Mesothelial cell of epicardium (in vitro differentiated cells): ENCODE measurements at places on chromosomes 12 and 14. TPM values are rescaled to one million over a fixed set of nuclear protein-coding genes. Genes with fewer than 3 reads are reported as not detected.

DNA sequence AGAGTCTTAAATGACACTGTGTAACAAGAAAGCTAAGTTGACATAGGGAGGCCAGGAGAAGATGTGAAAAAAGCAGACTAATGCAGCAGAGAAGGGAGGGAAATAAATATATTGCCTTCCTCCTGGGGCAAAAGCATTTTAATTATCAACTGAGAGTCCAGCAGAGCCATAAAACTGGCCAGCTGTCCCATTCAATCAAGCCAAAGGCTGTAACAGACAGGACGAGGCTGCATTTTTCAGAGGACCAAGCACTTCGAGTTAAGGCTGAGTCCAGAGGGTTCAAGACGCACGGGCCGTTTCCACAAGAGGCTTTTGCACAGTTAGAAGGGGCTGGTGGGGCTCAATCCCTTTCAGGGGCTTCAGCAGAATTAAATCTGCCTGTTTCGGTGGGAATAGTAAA, 20.4 kb downstream of the MAP3K9 start:
- H3K4me1 ChIP-seq, result peaks cover 7% of the 10 kb centered on the region
- no peak overlapping the region for H3K27ac ChIP-seq
- no peak for DNase-seq
- no peak overlapping the region for H3K4me3 ChIP-seq

DNA sequence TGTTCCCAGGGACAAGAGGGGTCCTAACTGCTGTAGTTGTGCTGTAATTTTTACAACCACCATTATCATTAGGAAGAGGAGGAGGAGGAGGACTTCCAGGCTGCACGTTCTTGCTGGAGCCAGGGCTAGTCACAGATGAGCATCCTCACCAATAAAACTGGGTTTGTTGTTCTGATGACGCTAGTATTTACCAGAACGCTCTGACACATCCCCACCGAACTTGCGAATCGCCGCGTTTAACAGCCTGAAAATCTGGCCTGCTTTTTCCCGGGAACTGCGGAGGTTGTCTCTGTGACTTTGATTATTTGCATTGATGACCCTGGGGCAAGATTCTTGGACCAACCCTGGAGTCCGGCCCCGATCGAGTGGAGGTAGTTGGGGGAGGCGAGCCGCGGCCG, 10.2 kb downstream of the TBX5 start:
- DNase-seq, result no peak
- H3K4me1 ChIP-seq, result peaks cover 28% of the 10 kb centered on the region
- H3K27ac ChIP-seq, result peak overlapping the region; percentile 13
- H3K27me3 ChIP-seq, result peaks cover 98% of the 10 kb centered on the region

DNA sequence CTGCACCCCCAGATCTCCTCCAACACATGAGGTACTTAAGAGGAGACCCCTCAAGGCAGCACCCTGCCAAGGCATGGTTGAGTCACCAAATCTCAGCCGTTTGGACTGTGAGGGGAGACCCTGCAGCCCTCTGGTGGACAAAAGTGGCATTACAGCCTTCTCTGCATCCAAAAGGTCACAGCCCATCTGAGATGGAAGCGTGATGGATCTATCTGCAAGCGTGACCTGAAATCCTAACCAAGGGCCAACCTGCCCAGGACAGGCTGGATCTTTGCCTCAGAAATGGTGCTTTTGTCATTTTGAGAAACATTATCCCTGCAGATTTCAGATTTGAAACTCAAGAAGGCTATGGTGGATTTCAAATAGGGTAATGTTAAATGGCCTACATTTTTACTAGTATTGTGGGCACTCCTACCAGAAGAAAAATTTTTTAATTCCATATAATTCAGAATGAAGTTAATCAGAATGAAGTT, 23.7 kb upstream of the DHRS4 start:
- no peak overlapping the region for H3K4me3 ChIP-seq
- peaks cover 41% of the 10 kb centered on the region for H3K4me1 ChIP-seq
- H3K36me3 ChIP-seq, result no peaks in the 10 kb centered on the region
- no peaks in the 10 kb centered on the region for H3K27me3 ChIP-seq
- H3K27ac ChIP-seq, result peak overlapping the region; percentile 76

- no peak overlapping the region for H3K4me3 ChIP-seq
- no peaks in the 10 kb centered on the region for H3K27me3 ChIP-seq
Measured at GRCh38 chr14:89750281-89750755, 204.2 kb downstream of the EFCAB11 start.

DNA sequence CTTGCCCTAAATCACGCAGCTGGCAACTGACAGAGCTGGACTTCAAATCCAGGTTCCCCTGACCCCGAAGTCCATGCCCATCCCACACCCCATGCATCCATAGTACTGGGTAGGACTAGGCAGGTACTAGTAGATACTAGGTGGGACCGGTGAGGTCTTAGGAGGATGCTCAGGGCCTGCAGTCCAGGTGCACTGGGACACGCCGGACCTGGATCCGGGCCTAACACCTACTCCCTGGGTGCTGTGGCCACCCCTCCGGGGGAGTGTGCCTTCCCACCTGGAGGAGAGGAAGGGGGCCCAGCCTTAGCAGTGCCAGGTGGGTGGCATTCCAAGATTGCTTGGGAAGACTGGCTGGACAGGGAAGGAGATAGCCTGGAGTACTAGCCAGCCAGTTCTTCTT, 64.8 kb downstream of the CACNA1C start:
- H3K27me3 ChIP-seq, result no peaks in the 10 kb centered on the region
- H3K4me1 ChIP-seq, result peaks cover 14% of the 10 kb centered on the region
- DNase-seq, result no peak
- H3K36me3 ChIP-seq, result peaks cover 13% of the 10 kb centered on the region

DNA sequence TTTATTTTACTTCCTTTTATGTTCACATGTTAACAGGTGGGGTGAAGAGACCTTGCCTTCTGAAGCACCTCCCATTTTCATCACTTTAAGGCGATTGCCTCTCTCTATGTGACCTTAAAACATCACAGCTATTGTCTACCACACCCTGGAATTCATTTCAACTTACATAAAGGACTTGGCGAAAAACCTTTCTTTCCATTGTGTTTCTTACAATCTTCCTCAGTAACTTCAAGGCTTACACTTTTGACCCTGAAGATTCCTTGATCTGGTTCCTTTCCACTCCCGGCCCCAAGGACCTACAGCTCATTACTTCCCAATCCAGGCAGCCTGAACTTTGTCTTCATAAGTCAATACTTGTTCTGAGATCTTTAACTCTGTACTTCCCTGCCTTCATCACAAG, 443.3 kb downstream of the ADAMTS20 start:
- H3K36me3 ChIP-seq, result no peaks in the 10 kb centered on the region
- H3K4me3 ChIP-seq, result no peak overlapping the region
- peak overlapping the region; percentile 18 for H3K27ac ChIP-seq

ZC3H10 gene
- total RNA-seq, result 7.8 to 9.2 TPM (median 8.0 TPM) in 3 replicates

- H3K27ac ChIP-seq, result no peak overlapping the region
- peaks cover 3% of the 10 kb centered on the region for H3K36me3 ChIP-seq
- DNase-seq, result no peak
- H3K4me3 ChIP-seq, result no peak overlapping the region
Measured at GRCh38 chr14:54700717-54701116, 133.8 kb downstream of the SAMD4A start.

DNA sequence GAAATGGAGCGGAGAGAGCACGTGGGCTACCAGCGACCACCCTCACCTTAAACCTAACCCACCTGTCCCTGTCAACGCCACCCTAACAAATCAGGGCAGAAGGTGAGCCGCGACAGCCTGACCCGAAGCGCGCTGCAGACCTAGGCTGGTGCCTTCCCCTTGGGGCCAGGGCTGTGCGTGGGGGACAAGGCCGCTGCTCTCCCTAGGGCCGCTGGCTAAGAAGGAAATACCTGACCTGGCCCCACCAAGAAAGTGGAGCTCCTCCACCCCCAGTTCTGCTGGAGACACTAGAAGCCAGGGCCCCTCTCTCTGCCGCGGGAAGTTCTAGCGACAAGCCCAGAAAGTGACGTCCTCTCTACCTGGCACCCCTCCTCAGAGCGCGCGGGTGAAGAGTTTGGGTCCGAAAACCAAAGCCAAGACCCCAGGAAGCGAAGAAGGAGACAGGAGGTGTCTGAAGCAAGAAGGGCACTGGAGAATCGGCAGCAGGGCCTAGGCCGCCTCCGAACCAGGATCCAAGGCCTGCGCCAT, 7.5 kb downstream of the SIX1 start:
- no peak overlapping the region for H3K27ac ChIP-seq
- DNase-seq, result no peak
- H3K4me3 ChIP-seq, result no peak overlapping the region
- H3K36me3 ChIP-seq, result no peaks in the 10 kb centered on the region
- H3K27me3 ChIP-seq, result peaks cover 98% of the 10 kb centered on the region
